Dermis microvascular lymphatic vessel endothelial cell (primary cell): ENCODE measurements at places on chromosomes 12 and 14.

DNA sequence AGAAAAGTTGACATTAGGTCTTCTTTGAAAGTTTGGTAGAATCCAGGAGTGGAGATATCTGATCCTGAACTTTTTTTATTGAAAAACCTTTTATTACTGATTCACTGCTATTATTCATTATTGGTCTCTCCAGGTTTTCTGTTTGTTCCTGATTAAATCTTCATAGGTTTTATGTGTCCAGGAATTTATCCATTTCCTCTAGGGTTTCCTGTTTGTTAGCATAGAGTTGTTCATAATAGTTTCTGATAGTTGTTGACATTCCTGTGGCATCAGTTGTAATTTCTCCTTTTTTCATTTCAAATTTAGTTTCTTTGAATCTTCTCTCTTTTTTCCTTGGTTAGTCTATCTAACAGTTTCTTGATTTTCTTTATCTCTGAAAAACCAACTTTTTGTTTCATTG, 370.3 kb downstream of the SLC6A15 start:
- no peak for DNase-seq

DNA sequence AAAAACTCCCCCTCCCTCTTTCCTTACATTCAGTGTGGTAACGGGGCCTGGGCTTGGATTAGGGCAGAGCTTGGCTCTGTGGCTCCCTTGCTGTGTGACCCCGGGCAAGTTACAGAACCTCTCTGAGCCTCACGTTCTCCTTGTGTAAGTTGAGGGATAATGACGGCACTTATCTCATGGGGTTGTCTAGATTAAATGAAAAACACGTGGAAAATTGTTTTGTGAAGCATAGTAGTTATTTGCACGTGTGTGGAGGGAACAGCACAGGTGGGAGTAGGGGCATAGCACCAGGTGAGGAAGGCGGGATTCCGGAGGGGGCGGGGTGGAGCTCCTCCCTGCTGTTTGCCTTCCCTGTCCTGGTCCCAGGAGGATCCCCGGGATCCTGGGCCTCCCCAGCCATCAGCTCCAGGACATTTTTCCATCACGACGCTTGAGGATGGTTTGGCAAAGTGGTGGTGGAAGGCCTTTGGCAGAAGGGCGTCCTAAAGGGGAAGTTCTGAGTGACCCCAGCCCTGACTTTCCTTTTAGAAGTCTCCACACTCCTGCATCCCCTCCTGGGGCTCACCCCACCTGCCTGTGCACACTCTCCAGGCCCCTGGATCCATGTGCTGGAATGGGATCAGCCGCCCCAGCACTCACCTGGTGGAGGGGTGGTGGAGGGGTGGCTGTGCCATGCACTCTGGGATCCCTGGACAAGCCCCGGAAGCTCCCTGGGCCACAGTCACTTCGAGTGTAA, 22.7 kb downstream of the LRTM2 start:
- DNase-seq = no peak

GRCh38 chr12:127716166-127716565, 550.8 kb upstream of the TMEM132C start:
- no peak for DNase-seq

- no peak for DNase-seq
Observed at GRCh38 chr14:88681755-88682494, 110.8 kb downstream of the EML5 start.

DNA sequence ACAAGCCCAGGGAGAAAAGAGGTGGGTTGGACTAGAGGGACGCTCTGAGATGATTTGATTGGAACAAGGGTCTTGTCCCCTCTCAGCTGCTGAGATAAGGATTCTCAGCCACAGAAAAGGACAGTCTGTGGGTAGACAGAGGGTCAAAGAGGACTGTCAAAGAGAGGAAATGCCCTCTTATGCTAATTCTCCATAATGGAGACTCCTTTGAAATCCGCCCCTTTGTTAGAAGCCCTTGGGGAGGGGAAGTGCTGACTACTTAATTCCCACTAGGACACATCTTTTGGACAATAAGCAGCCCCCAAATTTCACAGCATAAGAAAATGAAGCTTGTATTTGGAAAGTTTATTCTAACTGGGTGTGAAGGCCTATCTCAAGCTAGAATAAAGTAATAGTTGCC, 176.6 kb downstream of the KTN1 start:
- no peak for DNase-seq

- DNase-seq = no peak
Observed at GRCh38 chr14:49977126-49977841, 84.4 kb downstream of the ARF6 start.

DNA sequence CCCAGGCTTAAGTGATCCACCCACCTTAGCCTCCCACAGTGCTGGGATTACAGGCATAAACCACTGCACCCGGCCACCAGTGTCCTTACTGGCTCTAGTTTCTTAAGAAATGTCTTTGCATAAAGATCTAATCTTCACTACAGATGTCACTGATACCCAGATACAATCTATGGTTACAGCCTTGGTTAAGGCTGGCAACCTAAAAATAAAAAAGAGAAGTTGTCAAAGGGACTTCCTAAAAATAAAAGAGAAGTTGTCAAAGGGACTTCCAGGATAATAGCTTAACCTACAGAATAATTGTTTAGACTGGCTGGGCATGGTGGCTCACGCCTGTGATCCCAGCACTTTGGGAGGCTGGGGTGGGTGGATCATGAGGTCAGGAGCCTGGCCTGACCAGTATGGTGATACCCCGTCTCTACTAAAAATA, 27.6 kb downstream of the ETFBKMT start:
- DNase-seq = no peak

- no peak for DNase-seq
Observed at GRCh38 chr14:68718023-68718990, 74.6 kb downstream of the ZFP36L1 start.

DNA sequence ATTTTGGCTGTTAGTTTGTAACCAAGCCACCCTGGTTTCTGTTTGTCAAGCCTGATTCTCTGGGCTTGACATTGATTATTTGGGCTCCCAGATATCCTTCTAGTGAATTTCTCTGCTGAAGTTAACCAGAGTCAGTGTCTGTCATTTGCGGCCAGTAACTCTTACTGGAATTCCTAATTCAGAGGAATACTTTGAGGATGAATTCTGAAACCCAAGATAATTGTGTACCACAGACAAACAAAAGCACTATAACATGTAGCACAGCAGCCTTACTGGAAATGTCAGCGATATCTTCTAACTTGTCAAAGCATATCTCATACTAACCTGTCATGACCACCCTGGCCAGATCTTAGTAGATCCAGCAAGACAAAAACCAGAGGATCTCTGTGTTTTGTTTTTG, 84.4 kb upstream of the HIF1A start:
- no peak for DNase-seq

DNA sequence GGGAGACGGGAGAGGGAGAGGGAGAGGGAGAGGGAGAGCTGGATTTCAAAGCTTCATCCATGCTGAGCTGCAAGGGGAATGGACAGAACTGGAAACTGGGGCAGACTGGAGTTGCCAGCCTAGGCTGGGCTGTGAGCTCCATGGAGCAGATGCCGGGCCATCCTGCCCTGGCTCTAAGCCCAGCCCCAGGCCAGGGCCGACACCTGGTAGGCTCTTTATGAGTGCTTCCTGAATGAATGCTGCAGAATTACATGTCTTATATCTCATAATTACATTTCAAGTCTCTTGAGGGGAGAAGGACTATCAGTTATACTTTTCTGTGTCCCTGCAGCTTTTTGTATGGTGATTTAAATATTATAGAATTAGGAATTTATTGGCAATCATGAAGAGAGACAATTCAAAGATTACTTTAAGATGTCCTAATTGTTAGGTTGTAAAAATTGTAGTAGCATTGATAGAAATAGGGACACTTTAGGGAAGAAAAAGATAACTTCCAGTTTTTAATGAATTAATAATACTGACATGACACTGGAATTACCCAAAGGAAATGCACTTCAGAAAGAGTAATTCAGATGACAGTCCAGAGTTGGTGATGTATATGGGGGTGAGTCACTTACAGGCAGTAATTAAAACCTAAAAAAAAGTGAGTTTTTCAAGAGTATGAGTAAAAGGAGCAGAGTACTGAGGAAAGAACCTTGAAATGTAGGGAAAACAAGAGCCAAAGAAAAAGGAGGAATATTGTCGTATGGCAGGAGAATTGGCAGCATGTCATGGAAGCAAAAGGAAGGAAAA, 29.0 kb downstream of the SCYL2 start:
- peak; percentile 29 for DNase-seq
